ENCODE measurements at places on chromosomes 11 and 22.

GRCh38 chr11:2383852-2384804, 7.0 kb downstream of the CD81 start:
- no peak for DNase-seq

DNA sequence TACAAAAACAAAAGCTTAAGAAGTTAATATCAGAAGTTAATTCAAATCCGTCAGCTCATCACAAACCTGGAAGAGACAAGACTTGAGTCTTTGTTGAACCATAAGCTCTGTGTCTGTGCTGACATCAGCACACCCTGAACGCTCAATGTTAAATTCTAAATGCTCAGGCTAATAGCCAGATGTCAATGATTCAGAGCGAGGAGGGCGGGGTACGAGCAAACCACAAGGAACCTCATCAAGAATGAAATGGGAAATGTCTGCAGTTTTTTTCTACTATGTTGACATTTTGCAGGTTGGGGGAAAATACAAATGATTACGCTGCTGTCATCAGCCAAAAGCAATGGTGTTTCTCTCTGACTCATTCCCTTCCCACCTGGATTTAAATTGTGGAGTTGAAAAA, 1057.2 kb downstream of the NTM start:
- no peak for DNase-seq

DNA sequence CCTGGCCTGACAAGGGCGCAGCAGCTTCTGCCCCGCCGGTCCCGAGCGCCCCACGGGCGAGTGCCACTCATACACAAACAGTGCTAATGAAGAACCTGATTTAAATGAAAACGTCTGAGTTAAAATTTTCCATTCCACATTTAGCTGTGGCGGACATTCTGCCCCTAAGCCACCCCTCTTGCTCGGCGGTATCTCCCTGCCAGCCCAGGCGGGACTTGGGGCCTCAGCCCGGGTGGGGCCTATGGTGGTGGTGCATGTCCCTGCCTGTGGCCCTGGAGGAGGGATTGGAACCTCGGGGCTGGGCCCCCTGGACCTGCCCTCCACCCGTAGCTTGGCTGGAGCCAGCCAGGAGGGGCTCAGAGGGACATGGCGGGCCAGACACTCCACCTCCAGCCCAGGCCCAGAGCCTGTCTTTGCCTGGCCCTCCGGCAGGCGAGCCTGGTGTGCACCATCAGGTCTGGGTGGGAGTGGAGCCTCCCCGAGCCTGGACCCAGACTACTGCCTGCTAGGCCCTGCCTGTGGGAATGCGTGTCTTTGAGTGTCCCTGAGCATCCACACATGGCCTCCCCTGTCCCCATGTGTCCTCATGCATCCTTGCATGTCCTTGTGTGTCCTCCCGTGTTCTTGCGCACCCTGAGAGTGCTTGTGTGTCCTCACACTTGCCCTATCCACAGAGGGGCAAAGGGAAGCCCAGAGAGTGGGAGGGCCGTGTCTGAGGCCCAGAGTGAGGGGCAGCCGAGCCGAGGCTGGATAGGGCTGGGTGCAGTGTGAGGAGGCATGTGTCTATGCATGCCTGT, 4.4 kb downstream of the ZDHHC8 start:
- no peak for DNase-seq

DNA sequence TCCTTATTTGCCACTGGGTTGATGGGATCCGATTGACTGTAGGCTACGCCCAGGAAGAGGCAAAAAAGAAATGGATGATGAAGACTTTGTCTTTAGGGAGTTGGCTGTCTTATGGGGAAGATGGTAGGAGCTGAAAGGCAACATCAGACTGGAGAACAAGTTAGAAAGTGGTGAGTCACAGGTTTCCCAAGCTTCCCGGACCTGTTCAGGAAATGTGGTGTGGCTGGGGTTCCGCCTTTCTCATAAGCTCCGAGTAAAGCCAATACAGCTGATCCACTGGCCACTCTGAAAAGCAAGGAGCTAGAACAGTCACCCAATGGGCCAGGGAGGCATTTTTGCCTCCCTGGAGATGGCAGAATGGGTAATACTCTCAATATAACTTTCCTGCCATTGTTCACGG, 194.5 kb downstream of the SNX19 start:
- no peak for DNase-seq

DNA sequence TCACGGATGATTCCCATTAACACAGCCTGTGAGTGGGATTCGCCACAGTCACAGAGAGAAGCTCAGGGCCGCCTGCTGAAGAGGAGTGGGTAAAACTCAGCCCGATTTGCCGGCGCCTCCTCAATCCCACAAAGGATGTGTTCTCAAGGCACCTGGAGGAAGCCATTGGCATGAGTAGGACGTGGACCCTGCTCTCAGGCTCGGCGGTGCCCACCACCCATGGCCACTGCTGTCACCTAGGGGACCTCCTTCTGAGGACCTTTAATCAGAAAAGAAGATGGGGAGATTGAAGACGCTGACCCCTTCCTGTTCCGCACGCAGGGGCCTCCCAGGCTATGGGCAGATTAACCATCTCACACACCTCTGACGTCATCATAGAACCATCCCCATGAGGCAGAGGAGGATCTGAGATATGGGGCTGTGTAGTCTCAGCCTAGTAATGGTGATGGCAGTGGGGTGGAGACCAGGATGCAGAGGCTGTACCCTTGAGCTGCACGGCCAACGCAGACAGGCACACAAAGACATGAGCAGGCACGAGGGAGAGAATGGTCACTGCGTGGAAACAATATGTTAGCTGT, 571.8 kb downstream of the BRD1 start:
- no peak for DNase-seq

DNA sequence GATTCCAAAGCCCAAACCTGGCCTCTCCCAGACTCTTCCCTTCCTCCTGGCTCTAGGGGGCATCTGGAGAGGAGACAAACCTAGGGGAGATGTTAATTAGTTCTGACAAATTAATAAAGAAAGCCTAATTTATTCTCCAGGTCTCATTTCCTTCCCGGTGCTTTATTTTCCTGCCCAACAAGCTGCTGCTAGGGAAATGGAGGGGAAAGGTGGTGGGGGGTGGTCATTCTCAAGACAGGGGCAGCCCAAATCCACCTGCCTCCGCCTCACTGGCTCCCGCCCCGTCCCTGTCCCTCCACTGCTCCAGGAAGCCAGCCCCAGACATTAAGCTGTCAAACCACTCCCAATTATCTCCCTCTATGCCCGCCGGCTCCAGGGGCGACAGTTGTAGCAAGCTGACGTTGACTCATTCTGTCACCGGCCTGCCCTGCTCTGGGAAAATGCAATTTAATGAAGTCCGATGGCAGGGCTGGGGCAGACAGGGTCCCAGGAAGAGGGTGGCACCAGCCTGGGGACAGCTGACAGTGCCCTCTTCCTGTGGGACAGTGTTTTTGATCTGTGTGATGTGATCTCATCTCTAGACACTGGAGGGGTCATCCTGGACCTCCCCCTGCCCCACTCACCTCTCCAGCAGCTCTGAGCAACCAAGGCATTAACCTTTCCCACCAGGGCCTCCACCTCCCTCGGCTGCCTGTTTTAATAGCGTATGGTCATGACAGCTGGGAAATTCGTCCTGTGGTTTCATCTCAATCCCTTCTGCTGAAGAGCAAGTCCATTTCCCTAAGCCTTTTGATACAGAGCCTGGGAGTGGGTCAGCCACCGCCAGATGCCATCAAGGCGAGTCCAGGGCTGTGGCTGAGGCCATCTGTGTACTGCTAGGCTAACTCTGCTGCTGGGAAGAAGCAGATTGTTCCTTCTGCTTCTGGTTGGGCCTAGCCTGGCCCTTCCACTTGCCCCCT, 27.1 kb downstream of the NECTIN1 start:
- no peak for DNase-seq

DNA sequence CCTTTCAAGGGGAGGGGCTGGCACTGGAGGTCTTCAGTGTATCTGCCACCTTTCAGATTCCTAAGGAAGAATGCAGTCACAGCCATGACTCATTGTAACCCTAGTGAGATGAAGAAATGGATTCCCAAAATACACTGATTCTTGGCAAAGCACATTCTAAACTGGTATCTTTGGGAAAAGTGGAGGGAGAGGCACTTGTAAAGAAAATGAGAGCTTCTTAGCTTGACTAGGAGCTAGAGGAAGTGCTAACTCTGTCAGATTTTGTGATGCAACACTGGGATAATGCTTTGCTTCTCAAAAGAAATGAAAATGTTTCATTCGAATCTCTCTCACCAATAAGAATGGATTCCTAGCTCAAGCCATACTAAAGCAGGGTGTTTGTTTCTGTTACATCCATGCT, 14.3 kb downstream of the NRIP3 start:
- DNase-seq: no peak

DNA sequence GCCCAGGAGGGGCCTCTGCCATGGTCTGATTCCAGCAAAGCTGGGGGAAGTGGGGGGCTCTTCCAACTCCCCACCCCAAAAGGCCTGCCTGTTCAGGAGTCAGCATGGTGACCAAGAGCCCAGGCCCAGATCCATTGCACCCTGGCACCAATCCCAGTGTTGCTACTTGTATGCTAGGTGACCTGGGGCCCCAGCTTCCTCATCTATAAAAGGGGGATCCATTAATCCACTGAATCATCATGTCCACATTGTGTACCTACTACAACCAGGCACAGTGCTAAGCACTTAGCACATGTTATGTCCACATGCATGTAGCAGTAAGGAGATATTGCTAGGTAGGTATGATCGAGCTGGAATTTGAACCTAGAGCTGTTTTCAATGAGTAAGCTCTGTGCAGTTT, 2.0 kb downstream of the SYT12 start:
- DNase-seq: no peak

- DNase-seq: no peak
Observed at GRCh38 chr11:12156301-12157140, 46.1 kb downstream of the MICAL2 start.

GRCh38 chr22:16957781-16958180, 50.2 kb downstream of the GAB4 start:
- no peak for DNase-seq

DNA sequence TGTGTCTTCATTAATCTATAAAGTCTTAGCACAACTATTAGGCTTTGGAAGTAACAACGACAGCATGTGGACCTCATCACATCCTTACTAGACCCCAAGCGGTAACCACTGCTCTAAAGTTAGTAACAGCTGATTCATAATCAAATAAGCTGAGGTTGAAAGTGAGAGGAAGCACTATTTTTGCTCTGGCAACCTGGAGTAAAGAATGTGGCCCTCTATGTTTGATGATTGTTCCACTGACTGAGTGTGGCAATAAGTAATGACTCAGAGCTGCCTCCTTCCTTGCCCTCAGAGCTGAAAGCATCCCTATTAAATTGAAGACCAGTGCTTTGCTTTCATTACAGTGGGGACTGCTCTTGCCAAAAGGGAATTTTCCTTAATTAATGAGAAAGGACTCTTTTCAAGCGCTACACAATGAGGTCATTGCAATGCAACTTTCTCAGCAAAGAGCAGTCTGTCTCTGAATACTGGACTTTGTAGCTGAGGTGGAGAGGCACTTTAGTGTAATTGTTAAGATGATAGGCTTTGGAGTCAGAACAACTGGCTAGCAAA, 906.1 kb upstream of the RAG2 start:
- DNase-seq: no peak

- no peak for DNase-seq
Observed at GRCh38 chr11:41536021-41536568, 76.6 kb upstream of the LRRC4C start.
